Type B pancreatic cell (in vitro differentiated cells): ENCODE measurements at places on chromosomes 6 and 20.

- DNase-seq: no peak
These were observed 121.6 kb upstream of the GJE1 start for GRCh38 chr6:142011156-142011555.

GRCh38 chr6:19906171-19906570, 69.0 kb downstream of the ID4 start:
- DNase-seq: no peak

GRCh38 chr6:161533266-161533665, 259.4 kb upstream of the AGPAT4 start:
- no peak for DNase-seq

- DNase-seq: no peak
These were observed 12.5 kb upstream of the STX16 start for GRCh38 chr20:58638467-58639181.

DNA sequence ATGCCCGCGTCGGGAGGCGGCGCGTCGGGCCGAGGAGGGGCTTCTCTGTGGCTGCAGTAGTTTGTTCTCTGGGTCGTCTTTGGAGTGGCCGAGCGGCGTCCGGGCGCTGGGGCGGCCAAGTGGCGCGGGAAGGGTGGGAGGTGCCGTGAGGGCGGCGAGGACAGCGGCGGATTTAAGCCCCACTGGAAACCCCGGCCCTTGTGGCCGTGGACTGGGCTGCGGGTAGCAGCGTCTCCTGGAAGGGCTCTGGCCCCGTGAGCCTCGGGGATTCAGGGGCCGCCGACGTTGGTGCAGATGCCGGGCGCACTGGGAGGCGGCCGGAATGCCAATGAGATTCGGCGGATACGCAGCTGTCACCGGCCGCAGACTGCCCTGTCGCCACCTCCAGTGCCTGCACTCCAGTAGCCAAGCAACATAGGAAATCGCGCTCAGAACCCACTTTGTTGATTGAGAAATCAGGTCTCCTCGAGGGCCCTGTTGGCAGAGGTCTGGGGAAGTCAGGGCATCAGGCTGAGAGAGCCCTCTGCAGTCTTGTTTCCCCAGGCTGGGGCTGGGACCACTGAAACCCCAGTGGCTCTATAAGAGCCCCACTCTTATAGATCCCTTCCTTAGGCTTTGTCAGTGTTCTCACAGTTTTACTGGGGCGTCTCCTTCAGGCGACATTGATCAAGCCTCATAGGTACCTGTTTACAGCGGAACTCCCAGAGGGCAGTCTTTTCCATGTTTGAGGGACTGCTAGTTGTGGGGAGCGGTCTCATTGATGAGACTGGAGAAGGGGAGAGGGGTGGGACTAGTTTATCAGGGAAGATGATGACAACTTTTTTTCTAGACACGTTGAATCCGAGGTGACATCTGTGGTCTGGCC, 642 bp downstream of the GZF1 start:
- DNase-seq: no peak

DNA sequence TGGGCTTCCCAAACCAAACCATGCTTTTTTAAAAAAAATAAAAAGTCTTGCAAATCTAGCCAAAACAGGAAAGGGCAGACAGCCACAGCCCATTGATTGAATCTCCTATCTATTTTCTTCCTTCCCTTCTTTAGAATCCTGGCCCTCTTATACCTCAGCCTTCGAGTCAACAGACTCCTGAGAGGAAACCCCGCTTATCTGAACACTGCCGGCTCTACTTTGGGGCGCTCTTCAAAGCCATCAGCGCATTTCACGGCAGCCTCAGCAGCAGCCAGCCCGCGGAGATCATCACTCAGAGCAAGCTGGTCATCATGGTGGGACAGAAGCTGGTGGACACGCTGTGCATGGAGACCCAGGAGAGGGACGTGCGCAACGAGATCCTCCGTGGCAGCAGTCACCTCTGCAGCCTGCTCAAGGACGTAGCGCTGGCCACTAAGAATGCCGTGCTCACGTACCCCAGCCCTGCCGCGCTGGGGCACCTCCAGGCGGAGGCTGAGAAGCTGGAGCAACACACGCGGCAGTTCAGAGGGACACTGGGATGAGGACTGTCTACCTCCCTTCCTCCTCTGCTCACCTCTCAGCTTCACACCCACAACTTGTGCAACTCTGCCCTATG, 10.1 kb upstream of the RTF2 start:
- no peak for DNase-seq

GRCh38 chr6:56222499-56222898, 24.9 kb downstream of the COL21A1 start:
- DNase-seq: no peak

DNA sequence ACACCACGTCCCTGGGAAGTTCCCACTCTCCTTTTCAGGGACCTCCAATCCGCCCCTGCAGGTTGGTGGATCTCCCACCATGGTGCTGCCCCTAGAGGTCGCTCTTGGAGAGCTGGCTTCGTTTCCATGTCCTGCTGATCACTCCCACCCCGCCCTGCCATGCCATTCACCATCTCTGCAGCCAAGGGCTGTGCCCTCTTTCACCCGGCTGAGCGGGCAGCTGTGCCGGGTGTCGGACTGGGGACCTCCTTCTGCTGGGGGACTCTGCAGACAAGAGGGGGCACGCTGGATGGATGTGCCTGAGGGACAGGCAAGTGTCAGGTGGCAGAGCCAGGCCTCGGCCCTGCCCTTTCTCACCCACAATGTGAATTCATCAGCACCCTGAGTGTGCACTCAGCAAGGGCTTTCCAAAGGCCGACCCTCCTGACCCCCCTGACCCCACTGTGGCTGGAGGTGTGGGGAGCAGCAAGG, 347.0 kb downstream of the CDH4 start:
- no peak for DNase-seq

DNA sequence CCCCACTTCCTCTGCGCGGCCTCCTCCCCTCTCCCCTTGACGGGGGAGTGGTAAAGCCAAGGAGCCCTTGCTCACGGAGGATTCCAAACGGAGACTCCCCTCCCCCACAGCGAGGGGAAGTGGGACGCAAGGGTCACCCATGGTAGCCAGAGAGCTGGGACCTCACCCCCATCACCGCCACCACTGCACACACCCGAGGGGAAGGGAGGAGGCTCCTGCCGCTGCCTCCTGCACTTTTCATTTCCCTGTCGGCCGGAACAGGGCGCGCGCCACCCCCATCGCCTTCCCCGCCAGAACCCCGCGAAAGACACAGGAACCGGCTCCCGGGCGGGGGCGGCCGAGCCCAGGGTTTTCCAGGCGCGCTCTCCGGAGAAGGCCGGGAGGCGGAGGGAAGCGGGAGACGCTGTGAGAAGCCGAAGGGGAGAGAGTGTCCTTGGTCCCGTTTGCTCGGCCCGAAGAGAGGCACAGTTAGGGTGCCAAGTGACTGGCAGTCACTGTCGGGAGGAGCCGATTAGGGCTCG, 789 bp downstream of the CCND3 start:
- DNase-seq: no peak

DNA sequence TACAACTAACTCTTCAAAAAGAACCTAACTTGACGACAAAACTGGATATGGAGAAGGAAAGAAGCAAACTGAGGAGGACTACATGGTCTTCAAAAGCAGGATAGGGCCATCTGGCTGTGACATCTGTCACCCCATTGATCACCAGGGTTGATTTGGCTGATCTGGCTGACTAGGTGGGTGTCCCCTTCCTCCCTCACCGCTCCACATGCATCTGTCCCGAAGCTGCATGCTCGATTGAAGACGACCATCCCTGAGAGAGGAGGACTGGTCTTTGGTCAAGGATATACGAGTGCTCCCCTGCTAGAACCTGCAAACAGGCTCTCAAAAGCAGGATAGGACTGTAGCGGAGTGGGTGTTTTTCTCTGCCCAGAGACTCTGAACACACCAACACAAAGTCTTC, 21.7 kb downstream of the CPNE1 start:
- no peak for DNase-seq

- no peak for DNase-seq
These were observed 891 bp upstream of the GHRH start for GRCh38 chr20:37262505-37262904.
